ENCODE measurements at places on chromosomes 16 and 17.

GRCh38 chr16:68286153-68287074 is 22.1 kb downstream of the SLC7A6 start:
- no peak for DNase-seq

- DNase-seq, result no peak
These were observed 20.2 kb downstream of the CHCT1 start for GRCh38 chr17:60442271-60443173.

- DNase-seq, result no peak
These were observed 38.5 kb downstream of the IGF2BP1 start for GRCh38 chr17:49035470-49036269.

GRCh38 chr17:61756561-61756960 is 106.8 kb downstream of the BRIP1 start:
- no peak for DNase-seq

DNA sequence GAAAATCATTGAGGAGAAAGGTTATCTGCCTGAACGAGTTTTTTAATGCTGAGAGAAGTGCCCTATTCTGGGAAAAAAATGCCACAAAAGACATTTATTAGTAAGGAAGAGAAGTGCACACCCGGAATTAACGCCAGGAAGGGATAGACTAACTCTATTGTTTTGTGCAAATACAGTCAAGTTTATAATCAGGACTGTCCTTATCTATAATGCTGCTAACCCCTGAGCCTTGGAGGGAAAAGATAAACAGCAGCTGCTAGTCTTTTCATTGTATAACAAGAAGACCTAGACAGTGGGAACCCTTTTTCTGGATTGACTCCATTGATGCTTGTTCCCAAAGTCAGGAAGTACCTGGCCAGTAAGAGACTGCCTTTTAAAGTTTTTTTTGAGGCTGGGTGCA is 26.5 kb downstream of the BCAS3 start:
- DNase-seq, result no peak

GRCh38 chr16:15790458-15790857 is 66.4 kb downstream of the MYH11 start:
- no peak for DNase-seq

DNA sequence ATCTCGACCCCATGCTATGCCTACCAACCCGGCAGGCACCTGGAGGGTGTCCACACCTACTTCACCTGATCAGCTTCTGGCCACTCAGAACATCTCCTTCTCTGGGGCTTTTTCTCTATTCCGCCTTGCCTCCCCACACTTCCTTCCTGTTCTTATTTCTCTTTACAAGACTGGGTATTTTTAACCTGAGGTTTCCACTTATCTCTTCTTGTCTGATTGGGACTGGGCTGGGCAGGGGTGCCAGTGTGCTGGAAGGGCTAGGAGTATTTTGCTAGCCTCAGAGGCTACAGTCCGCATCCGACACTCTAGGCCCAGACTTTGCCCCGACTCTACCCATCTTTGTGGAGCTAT is 26.2 kb upstream of the ZNF652 start:
- no peak for DNase-seq

GRCh38 chr17:78613416-78613815 is 36.2 kb upstream of the DNAH17 start:
- DNase-seq, result no peak

GRCh38 chr16:53891409-53892139 is 187.6 kb downstream of the FTO start:
- DNase-seq, result no peak

DNA sequence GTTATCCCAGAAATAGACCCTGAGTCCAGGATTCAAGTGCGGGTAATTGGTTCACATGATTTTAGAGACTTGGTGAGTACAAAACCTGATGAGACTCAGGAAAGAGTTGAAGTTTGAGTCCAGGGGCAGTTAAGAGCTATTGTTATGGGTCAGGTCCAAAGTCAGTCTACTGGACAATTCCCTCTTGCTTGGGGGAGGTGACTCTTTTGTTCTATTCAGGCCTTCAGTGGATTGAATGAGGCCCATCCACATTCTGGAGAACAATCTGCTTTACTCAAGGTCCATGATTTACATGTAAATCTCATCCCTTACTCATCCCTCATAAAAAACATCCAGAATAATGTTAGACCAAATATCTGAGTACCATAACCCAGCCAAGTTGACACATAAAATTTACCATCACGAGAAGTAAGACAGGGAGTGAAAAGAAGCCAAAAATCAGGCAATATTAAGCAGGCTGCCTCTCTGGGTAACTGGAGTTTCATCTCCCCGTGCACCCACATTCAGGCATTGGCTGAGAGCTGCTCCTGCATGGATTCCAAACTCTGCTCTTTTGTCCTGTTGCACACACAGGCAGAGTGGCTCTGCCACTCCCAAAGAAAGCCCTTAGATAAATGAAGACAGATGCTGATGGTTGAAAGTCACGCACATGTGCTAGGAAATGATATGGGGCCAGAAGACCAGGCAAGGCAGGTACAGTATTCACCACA is 156.0 kb upstream of the SALL1 start:
- no peak for DNase-seq

- DNase-seq, result no peak
These were observed 378.4 kb upstream of the ASIC2 start for GRCh38 chr17:33671491-33671890.

DNA sequence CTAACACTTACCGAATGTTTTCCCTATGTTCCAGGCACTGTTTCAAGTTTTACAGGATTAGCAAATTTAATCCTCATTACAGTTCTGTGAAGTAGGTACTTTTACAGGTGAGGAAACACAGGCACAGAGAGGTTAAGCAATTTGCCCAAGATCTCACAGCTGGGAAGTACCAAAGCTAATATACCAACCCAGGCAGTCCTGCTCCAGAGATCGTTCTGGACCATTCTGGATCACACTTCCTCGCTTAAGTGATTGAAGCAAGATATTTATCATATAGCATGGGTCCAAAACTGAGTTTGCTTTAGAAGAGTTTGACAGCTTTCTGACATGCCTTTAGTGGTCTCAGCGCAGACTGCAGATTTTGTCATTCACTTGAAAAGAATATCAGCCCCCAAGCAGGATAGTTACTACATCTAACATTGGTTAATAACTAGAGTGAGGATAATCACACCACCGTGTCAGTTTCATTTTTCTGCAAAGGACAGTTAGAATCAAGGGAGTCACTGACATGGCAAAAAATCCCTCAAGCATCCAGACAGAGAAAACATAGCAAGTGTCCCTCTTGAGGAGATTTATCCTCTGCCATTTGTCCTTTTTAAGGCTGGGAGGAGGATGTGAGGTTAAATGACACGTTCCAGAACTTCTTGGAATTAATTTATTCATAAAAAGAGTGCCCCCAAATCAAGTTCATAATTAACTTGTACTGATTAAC is 5.1 kb downstream of the HS3ST3B1 start:
- no peak for DNase-seq

All from heart left ventricle (tissue), 16 donors.